Diencephalon (tissue), 1 donor: ENCODE measurements at places on chromosomes 12 and 14. TPM values are rescaled to one million over a fixed set of nuclear protein-coding genes. Genes with fewer than 3 reads are reported as not detected.

Gene OTX2
- 17.1 TPM for total RNA-seq

Gene JDP2
- total RNA-seq: 12.5 TPM

Gene KRT1
- 0.46 TPM for total RNA-seq

Gene RNASE4
- 1.2 TPM for total RNA-seq

Gene TUBA1A
- total RNA-seq: 10,429 TPM

Gene OTOGL
- total RNA-seq: 0.46 TPM
